ENCODE measurements at places on chromosomes 1 and 21. TPM values are rescaled to one million over a fixed set of nuclear protein-coding genes. Genes with fewer than 3 reads are reported as not detected.

STX12 gene
- 73.2 TPM for total RNA-seq

SDHC gene
- 169 TPM for total RNA-seq

OR2AJ1 gene
- not detected for total RNA-seq

RPE65 gene
- total RNA-seq = 0.70 TPM

FCRL6 gene
- not detected for total RNA-seq

USH2A gene
- total RNA-seq = 0.20 TPM

OR10Z1 gene
- total RNA-seq = not detected

EDARADD gene
- 2.4 TPM for total RNA-seq
